ENCODE measurements at places on chromosomes 5 and 9.

- DNase-seq: no peak
Observed at GRCh38 chr5:151805414-151806223, 33.9 kb downstream of the G3BP1 start.

- DNase-seq: no peak
Observed at GRCh38 chr9:137382444-137383080, 40.4 kb downstream of the EXD3 start.

DNA sequence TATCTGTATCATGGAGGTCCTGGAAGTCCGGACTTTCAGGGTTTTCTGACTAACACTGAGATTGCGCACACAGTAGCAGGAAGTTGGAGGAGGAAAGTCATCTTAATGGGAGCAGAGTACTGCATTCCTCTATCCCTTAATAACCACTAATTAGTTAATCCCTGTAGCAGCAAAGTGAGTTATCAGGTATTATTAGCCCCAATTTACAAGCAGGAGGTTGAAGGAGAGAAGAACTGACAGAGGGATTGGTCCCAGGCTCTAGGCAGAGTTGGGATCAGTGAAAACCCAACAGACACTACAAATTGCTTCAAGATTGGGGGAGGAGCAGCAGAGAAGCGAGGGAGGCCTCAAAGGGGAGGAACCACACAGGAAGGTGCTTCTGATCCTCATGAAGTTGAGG is 74.5 kb upstream of the XPA start:
- DNase-seq: no peak

GRCh38 chr9:123422635-123423310 is 66.8 kb downstream of the CRB2 start:
- DNase-seq: no peak

DNA sequence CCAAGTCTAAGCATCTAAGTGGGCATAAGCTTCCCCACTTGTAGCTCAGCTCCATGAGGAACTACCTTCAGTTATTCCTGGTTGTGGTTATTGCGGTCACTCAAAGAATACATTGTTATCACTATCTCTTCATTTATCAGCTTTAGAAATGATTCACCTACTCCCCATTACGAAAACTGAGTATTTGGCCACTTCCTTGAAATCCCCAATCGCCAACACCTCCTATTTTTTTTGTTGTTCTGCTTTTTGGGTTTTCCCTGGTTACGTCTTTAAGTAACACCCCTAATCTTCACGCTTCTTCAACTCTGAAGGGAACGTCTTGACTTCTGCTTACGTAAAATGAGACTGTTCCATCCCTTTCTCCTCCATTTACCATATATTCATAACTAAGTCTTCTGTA is 20.7 kb downstream of the MAPK9 start:
- no peak for DNase-seq

DNA sequence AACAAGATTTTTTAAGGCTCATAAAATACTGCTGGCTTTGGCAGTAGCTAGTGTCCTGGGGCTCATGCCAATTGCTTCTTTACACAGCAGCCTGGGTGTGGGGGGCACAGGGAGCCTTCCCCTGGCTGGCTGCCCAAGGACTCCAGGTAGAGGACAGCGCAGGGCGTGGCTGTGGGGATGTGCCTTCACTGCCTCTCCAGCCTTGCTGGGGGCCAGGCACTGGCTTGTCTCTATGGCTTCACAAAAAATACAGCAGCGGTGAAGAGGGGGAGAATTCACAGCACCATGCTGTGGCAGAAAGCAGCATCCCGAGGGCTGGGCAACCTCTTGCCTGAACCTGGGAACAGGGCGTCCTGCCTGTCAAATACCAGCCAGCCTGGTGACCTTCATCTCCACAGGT is 57.4 kb downstream of the DAP start:
- no peak for DNase-seq

- DNase-seq: no peak
Observed at GRCh38 chr9:130693101-130693425, 517 bp upstream of the EXOSC2 start.

DNA sequence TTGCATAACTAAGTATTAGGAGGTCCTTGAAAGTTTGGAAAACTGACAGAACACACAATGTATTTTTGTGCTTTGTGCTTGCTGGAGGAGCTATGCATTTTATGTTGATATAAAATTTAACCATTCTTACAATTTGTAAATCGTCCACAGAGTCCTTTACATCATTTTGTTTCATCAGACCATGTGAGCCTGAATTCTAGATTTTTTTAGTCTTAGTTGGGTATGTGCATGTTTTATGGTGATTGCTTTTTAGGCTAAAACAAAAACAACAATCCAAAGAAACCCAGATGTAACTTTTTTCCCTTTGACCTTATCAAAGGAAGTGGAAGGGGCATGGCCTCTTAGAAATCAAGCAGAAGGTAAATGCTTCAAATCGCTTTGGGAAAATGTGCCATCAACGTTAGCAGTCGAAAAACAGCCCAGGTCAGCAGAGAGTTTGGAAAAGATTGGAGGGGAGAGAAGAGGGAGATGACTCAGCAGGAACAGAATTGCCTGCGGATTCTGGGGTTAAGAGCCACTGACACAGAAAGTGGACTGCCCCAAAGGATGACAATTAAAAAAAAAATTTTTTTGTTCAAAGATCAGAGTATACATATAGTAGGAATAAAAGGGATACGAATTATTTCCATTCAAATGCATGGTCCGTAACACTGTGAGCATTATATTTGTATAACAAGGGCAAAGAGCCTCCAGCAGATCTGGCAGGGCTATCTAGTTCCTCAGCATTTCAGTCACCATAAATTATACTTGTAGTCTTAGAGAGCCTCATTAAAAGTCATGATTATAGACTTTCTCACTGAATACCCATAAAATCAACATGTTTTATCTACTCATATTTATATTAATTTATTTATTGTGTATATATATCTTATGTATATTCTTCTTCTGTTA is 253.5 kb upstream of the HAPLN1 start:
- no peak for DNase-seq

DNA sequence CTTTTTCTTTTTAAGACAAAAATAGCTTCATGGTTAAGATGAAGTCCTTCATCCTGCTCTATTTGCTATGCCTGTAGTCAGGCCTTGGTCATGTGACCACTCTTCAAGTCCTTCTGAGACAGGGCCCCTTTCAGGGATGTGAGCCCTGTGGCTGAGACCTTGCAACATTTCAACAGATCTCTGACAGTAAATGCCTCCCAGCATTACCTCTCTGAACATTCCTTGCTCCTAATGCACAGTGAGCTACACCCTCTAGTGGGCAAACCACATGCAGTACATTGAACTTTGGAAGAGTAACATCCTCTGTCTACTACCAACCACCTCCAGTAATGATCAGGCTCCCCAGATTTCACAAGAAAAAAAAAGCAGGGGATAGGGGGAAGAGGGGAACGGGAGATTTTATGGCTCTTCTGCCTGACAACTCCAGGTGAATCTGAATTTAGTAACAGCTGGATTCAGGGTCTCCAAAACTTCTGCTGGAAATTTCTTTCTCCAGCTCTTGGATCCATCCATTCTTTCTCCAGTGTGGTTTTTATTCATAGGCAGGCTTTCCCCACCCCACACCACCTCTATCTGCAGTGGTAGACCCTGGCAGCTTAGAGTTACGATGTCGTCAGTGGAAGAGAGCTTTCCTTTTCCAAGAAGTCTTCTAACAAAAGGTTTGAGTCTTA is 8.9 kb upstream of the FBXO38 start:
- peak; percentile 78 for DNase-seq

- peak; percentile 83 for DNase-seq
Observed at GRCh38 chr5:83312663-83313062, 158.9 kb upstream of the VCAN start.

GRCh38 chr5:96573513-96573894 is 88.7 kb upstream of the CAST start:
- DNase-seq: no peak

GRCh38 chr5:15693933-15694332 is 194.0 kb downstream of the FBXL7 start:
- no peak for DNase-seq

- no peak for DNase-seq
Observed at GRCh38 chr9:36298566-36298965, 40.3 kb upstream of the GNE start.

GRCh38 chr5:88656221-88656950 is 226.6 kb downstream of the MEF2C start:
- DNase-seq: no peak
